H4 (cell line): ENCODE measurements at places on chromosomes 5 and 9.
A peak's percentile ranks its signal among the peaks of the same experiment; 100 is the strongest.

- no peak for DNase-seq
These were observed 4.0 kb upstream of the PRRC1 start for GRCh38 chr5:127513408-127513970.

GRCh38 chr9:34612788-34613390 is 992 bp upstream of the RPP25L start:
- DNase-seq: peak; percentile 77

GRCh38 chr9:92764988-92765936 is 629 bp upstream of the BICD2 start:
- peak; percentile 96 for DNase-seq

GRCh38 chr5:16791036-16791705 is 144.9 kb downstream of the MYO10 start:
- peak; percentile 46 for DNase-seq

GRCh38 chr9:120066315-120066714 is 513.7 kb downstream of the CDK5RAP2 start:
- DNase-seq: no peak
